ENCODE measurements at places on chromosomes 3 and 15.

- DNase-seq, result no peak
These were observed 11.2 kb upstream of the KLHL40 start for GRCh38 chr3:42674146-42674545.

- DNase-seq, result no peak
These were observed 239.8 kb downstream of the STAG1 start for GRCh38 chr3:136512381-136512780.

- DNase-seq, result no peak
These were observed 17.8 kb downstream of the FLNB start for GRCh38 chr3:58025837-58026569.

- DNase-seq, result peak; percentile 12
These were observed 30.9 kb downstream of the CCNL1 start for GRCh38 chr3:157128771-157129681.

- no peak for DNase-seq
These were observed 31.4 kb upstream of the ZBTB38 start for GRCh38 chr3:141336672-141337522.

DNA sequence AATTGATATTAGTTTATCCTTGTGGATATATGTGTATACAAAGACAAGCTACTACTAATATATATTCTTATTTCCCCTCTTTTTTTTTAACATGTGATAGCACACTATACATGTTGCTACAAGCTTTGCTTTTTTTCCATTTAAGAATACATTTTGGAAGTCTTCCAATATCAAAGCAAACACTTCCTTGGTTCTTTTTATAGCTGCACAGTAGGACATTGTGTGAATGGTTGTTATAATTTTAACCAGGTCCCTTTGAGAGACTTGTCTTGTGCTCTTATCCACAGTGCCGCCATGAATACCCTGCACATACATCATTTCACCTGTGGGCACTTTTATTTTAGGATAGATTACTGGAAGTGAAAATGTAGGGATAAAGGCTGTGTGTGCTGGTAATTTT lies 88.7 kb downstream of the CACNA2D3 start:
- DNase-seq, result no peak

DNA sequence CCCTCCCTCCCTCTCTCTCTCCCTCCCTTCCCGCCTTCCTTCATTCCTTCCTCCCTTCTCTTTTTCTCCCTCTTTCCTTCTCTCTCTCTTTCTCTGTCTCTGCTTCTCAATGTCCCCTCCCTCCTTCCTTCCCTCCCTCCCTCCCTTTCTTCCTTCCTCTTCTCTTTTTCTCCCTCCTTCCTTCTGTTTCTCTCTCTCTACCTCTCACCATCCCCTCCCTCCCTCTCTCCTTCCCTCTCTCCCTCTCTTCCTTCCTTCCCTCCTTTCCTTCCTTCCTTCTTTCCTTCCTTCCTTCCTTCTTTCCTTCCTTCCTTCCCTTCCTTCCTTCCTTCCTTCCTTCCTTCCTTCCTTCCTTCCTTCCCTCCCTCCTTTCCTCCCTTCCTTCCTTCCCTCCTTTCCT lies 504.6 kb downstream of the EPHA3 start:
- no peak for DNase-seq

- DNase-seq, result no peak
These were observed 15.9 kb downstream of the ABTB1 start for GRCh38 chr3:127688416-127689265.

- no peak for DNase-seq
These were observed 89.8 kb upstream of the RARB start for GRCh38 chr3:25338158-25338725.

GRCh38 chr15:26095710-26096330 lies 232.7 kb upstream of the ATP10A start:
- no peak for DNase-seq

GRCh38 chr15:66484539-66485112 lies 12.9 kb downstream of the SNAPC5 start:
- no peak for DNase-seq

DNA sequence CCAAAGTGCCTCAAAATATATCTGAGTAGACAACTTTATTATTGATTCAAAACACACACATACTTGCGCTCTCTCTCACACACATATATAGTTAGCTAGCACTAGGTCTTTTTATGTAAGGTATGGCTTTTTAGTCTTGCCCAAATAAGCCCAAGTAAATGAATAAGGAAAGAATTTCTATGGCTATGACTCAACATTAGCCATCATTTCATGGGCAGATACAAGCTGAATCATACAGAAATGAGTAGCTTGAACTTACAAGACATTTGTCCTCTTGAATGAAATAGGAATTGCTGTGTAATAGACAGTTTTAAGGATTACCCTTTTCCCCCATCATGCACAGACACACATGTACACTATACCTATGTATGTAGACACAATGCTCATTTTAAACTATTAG lies 4.9 kb downstream of the CADPS start:
- DNase-seq, result no peak

DNA sequence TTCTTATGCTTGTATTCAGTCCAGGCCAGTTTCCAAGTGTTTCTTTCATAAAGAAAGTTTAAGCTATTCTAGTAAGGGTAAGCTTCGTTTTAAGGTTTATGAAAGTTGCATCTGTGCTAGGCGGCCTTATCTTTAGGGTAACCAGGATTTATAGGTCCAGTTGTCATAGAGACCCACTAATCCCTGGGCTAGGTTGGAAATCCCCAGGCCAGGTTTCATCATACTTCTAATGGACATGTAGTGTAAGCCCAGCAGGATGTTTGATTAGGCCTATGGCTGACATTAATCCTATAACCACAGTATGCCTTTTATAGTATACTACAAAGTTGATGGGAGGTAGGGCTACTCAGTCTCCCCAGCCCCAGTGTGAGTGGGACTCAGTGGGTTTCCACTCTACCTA lies 312.4 kb downstream of the CACNA2D3 start:
- DNase-seq, result no peak

Measured in stimulated activated CD4-positive, alpha-beta T cell treated with anti-CD3 and anti-CD28 coated beads, Interleukin-12 subunit alpha, Interleukin-12 subunit beta, amount 100 ng/mL, for 48 hours (primary cell).